ENCODE measurements at places on chromosomes 1 and 21. TPM values are rescaled to one million over a fixed set of nuclear protein-coding genes. Genes with fewer than 3 reads are reported as not detected.
A peak's percentile ranks its signal among the peaks of the same experiment; 100 is the strongest.

TTC39A gene
- total RNA-seq: not detected

DNA sequence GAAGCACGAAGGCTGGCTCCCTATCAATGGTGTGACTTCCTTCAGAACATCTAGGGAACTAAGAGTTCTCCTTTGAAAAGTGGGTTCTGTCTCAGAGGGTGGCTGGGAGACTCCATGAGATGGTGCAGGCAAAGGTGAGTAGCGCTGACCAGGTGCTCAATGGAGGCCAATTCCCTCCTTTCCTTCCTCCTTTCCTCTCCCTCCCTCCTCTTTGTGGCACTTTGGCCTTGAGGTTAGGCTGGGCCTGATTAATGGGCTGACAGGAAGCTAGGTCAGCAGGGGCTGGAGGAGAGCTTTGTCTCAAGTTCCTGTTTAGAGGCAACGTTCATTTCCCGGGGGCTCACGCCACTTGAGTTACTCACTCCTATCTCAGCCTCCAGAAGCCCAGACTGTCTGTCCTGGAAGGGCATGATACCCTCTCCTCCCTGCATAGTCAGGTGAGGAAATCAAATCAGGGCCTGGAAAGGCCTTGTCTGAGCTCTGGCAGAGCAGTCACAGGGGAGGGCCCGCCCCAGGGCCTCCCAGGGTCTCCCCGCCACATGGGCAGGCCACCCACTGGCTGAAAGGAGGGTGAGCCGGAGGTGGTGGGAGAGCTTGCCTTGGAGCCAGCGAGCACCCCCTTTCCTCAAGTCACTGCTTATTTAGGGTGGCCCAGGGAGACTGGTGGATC, 58.4 kb upstream of the SSBP3 start:
- H3K27ac ChIP-seq: no peak overlapping the region
- no peaks in the 10 kb centered on the region for H3K36me3 ChIP-seq
- no peak overlapping the region for H3K4me3 ChIP-seq
- H3K27me3 ChIP-seq: no peaks in the 10 kb centered on the region
- peaks cover 19% of the 10 kb centered on the region for H3K4me1 ChIP-seq
- no peak for DNase-seq

KCNE2 gene
- 0.40 TPM for total RNA-seq

GRCh38 chr1:171280599-171280998, 32.3 kb downstream of the FMO1 start:
- no peaks in the 10 kb centered on the region for H3K4me1 ChIP-seq
- no peaks in the 10 kb centered on the region for H3K36me3 ChIP-seq
- peak; percentile 72 for DNase-seq
- H3K27me3 ChIP-seq: peaks cover under 1% of the 10 kb centered on the region

DNA sequence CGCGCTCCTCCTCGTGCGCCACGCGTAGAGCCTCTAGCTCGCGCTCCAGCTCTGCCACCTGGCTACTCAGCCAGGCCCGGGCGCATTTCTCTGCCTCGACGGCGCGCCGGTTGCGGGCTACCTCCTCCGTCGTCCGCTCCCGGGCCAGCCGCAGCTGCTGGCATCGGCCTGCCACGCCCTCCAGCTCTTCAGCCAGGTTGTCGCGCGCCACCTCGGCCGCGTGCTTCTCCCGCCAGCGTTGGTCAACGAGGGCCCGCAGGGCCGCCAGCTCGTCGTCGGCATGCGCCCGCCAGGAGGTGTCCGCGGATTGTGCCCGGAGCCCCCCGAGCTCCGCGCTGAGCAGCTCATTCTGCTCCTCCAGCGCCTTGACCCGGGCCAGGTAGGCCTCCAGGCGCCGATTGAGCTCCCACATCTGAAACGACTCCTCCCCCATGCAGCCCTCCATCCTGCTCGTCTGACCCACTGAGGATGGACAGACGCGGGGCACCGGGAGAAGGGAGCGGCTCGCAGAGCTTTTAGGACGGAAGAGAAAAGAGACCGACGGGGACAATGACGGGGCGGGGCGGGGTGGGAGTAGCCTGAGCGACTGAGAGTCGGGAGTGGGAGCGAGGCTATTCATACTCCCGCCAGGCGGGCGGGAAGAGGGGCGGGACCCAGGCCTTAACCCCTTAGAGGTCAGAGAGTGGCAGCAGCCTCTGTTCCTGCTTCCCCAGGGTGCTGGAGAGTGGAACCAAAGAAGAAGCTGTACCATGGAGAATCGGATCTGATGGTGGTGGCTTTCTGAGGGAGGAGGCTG, at the start of gene NES:
Gene NES, minus strand, starts transcription at position 588 of the 796 bp plus-strand sequence. Its CDS starts 143 bp downstream, at position 445.
- H3K36me3 ChIP-seq: peaks cover 11% of the 10 kb centered on the region
- H3K4me3 ChIP-seq: peak within 1 kb of the TSS; percentile 55
- DNase-seq: no peak
- H3K27me3 ChIP-seq: no peaks in the 10 kb centered on the region
- peak within 1 kb of the TSS; percentile 80 for H3K27ac ChIP-seq
- peaks cover 51% of the 10 kb centered on the region for H3K4me1 ChIP-seq

DNA sequence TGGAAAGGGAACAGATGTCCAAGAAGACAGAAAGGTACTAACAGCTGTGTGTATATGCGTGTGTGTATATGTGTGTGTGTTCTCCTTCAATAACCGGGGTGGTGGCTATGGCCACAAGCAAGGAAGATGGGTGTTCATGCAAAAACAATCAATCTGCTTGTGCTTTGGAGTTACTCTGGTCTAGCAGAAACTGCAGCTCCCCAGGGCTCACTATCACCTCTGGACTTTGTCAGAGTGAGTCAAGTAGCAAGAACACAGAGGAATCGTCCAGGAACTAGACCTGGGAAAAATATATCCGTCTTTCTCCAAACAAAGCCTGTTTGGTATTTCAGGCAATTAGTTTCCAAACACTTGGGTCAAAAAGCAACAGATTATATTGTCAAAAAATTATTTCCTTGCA, 68.6 kb downstream of the GNG12 start:
- no peaks in the 10 kb centered on the region for H3K36me3 ChIP-seq
- no peak for DNase-seq
- no peak overlapping the region for H3K27ac ChIP-seq
- peaks cover 58% of the 10 kb centered on the region for H3K4me1 ChIP-seq
- no peak overlapping the region for H3K4me3 ChIP-seq

DNA sequence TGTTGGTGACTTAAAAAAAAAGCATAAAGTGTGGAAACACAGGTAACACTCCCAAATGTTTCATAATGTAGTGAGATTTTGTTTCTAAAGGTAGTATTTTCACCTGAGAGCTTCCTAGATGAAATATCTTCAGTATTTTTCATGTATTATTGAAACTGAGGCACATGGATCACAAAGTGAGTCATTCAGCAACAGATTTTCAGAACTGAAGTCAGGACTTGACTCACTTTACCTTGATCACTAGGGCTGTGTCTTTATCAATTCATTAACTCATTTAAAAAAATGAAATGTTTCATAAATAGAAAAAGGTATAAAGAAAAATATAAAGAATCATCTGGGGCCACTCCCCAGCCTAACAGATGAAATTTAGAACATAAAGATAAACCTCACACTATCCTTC, 66.5 kb upstream of the RCC1 start:
- H3K27me3 ChIP-seq: no peaks in the 10 kb centered on the region
- H3K4me3 ChIP-seq: peak overlapping the region; percentile 45
- H3K36me3 ChIP-seq: no peaks in the 10 kb centered on the region
- H3K4me1 ChIP-seq: peaks cover 25% of the 10 kb centered on the region
- no peak overlapping the region for H3K27ac ChIP-seq

SORT1 gene
- total RNA-seq: 133 TPM

DNA sequence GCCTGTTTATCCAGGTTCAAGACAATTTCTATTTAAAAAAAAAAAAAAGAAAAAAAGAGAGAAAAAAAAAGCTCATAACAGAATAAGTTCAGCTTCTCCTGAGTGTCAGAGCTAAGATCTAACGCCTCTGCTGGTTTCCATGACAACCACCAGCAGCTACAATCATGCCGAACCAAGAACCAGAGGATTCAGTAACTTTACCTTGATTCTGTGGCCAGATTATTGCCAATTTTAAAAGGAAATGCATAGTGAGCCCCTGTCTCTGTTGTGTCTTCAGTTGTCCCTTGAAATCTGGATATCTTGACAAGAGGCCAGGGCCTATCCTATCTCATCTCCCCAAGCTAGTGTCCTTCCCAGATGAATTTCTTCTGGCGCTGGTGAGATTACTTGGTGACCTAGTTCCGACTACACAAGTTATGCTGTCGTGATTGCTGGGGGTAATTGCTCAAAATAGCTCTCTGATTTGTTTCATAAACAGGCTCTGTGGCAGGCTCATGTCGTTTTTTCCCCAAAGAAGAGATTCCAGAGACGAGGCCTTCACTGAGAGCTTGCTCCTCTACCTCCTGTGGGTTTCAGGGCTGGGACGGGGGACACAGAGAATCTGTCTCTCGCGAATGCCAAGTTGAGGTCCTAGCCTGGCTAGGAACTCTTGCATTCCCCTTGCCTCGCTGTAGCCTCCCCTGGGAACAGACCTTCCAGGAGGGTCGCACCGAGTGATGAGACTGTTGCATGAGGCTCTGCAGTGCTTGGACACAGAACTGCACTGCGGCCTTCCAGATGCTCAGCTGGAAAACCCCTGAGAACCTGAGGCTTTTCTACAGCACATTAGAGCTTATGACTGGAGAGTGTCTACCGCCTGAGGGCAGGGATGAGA, 32.4 kb upstream of the SCCPDH start:
- no peaks in the 10 kb centered on the region for H3K36me3 ChIP-seq
- peak overlapping the region; percentile 12 for H3K27ac ChIP-seq
- H3K27me3 ChIP-seq: no peaks in the 10 kb centered on the region
- H3K4me3 ChIP-seq: no peak overlapping the region

- DNase-seq: no peak
- H3K4me1 ChIP-seq: peaks cover 21% of the 10 kb centered on the region
- no peak overlapping the region for H3K4me3 ChIP-seq
- no peaks in the 10 kb centered on the region for H3K27me3 ChIP-seq
Measured at GRCh38 chr1:43786201-43786958, 79.0 kb downstream of the ST3GAL3 start.

CFAP141 gene
- total RNA-seq: not detected

KCNJ10 gene
- not detected for total RNA-seq
